CD14-positive monocyte (primary cell): ENCODE measurements at places on chromosomes 2 and 18.

DNA sequence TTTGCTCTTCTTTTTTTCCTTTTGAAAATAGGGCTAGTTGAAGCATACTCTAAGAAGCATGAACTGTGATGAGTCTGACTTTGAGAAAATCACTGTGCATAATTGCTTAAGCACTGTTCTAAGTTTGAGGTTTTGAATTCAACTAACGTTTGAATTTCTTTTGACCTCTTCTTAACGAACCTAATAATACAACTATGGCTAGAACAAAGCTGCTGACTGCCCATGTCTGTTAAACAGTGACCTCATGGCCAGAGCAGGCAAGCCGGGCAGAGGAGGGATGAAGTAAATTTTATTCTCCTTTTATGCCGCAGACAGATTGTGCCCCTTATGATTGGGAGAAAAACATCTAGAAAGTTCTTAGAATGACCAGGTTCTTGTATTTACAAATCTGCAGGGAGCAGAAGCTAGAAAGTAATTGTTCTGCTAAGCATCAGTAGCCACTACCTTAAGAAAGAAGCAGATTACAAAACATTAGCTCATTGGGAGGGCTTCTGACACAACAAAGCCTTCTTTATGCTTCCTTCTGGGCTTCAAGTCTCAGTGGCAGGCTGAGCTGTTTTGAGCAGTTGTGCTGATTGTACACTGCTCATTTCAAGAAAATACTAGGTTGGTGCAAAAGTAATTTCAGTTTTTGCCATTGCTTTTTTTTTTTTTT, 97.8 kb upstream of the RASGRP3 start:
- DNase-seq = no peak

DNA sequence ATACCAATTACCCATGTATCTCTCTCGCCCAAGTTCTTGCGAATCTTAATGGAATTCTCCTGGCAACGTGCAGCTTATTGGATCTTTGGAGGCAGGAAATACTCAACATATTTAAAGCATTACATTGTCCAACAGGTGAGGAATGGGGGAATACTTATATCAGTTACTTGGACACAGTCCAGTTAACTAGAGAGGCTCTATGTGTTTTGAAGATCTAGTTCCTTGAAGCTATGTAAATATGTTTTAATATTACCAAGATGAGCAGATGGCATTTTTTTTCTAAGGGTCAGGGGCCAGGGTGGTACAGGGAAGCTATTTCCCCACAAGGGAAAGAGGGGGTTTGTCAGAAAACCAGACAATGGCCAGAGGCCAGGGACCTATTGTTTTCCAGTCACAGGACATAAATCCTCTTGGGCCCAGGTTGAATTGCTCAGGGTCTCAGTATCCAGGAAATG, 26.8 kb upstream of the MC5R start:
- no peak for DNase-seq

DNA sequence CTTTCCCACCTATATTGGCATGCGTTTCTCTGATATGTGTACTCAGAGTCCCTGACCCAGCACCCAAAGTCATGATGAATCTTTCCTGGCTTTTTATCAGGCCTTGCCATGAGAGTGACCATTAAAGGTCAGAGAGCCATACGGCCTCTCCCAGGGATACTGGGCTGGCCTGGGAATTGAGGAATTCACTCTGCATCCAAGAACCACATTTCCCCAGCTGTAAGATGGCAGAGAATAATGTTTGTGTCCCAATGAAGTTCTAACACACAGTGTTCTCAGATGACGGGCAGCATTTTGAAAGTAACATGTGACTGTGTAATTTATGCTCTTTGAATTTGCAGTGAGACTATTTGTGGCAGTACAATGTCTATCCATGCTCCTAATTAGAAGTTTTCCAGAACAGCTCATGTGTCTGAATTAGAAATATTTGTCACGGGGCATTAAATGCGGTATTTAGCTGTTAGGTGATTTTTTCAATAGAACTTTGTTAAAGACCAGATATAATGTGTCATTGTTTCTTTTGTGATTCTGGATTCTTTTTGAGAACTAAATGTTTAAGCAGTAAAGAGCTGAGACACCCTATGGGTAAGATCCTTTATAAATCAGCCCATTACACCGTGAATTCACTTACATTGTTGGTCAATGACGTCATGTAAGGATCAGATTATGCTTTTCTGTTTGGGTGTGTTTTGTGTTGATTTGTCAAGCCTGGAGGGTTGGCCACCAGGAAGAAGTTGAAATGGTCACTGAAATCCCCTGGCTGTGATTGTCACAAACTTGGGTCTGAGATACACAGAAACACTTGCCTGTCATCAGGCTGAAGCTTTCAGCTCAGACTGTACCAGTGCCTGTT, 7.3 kb upstream of the SLC3A1 start:
- DNase-seq = no peak

DNA sequence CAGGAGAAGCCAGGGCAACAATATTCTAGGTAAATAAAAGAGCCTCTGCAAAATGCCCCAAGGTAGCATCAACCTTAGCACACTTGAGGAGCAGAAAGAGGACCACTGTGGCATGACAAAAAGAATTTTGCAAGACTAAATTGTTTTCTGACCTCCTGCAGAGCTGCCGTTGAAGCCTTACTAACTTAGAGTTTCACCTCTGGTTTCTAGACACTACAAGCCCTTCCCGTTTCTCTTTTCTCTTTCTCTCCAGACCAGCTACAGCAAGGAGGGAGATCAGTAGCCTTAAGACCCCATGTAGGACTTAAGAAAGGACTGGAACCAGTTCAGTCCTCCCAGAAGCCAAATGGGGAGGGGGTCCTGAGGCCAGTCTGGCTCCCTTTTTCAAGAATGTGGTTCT, 73.3 kb upstream of the SP3 start:
- DNase-seq = peak; percentile 63

- no peak for DNase-seq
Measured at GRCh38 chr18:7338846-7339245, 108.0 kb downstream of the LRRC30 start.

- no peak for DNase-seq
Measured at GRCh38 chr18:72544092-72544886, at the start of gene CBLN2. CBLN2 (minus strand) TSS chr18:72544342; CDS start chr18:72542160, 2,182 bp downstream.
